ENCODE measurements at places on chromosomes 7 and 10. TPM values are rescaled to one million over a fixed set of nuclear protein-coding genes. Genes with fewer than 3 reads are reported as not detected.

Gene GNGT1
- not detected for total RNA-seq

GRCh38 chr10:86712317-86712707 is 44.0 kb downstream of the LDB3 start:
- DNase-seq = peak; percentile 70

- no peak for DNase-seq
Measured at GRCh38 chr10:48729222-48729621, 44.5 kb downstream of the WDFY4 start.

DNA sequence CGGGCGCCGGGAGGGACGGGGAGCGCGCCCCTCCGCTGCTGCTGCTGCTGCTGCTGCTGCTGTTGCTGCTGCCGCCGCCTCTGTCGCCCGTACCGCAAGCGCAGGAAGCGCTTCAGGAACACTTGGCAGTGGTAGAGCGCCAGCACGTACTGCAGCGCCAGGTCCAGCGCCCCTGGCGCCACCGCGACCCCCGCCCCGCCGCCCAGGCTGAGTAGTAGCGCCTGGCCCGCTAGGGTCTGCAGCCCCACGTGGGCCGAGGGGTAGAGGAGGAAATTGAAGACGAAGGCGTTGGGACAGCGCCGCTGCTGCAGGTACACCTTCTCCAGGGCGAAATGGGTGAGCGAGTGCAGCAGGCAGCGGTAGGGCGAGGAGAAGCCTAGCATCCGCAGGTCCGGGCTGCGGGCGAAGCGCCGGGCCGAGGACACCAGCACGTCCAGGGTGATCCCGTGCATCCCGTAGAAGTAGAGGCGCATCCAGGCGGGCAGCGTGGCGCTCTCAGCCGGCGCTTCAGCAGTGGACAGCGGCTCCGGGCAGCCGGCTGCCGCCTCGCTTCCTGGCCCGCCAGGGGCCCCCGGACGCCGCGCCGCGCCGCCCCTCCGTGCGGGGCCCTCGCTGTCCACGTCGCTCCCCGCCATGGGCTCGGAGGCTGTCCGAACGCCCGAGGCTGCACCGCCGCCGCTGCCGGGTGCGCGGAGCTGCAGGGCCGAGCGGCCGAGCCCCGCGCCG is at the start of gene TMEM229A:
TMEM229A (minus strand) TSS at position 699 of the 726 bp plus-strand sequence; CDS start at position 635, 64 bp downstream.
- DNase-seq = no peak

- DNase-seq = no peak
Measured at GRCh38 chr10:78576276-78576675, 492.5 kb upstream of the ZMIZ1 start.

DNA sequence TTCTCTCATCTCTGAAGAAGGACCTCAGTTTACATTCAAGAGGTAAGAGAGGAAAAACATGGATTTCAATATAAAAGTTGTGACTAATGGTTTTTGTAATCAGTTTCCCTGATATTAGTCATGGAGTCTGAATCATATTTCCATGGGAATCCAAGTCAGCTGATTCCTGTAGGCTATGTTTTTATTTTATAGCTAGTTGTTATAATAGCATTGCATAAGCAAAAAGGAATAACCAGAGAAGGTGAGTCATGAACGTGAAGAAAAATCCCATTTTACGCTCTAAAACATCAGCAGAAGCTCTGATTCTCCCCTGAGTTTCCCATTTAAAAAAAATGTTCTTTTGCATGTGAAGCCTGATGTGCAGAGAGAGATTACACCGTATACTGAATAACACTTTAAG is 299.3 kb downstream of the SFMBT2 start:
- DNase-seq = no peak

DNA sequence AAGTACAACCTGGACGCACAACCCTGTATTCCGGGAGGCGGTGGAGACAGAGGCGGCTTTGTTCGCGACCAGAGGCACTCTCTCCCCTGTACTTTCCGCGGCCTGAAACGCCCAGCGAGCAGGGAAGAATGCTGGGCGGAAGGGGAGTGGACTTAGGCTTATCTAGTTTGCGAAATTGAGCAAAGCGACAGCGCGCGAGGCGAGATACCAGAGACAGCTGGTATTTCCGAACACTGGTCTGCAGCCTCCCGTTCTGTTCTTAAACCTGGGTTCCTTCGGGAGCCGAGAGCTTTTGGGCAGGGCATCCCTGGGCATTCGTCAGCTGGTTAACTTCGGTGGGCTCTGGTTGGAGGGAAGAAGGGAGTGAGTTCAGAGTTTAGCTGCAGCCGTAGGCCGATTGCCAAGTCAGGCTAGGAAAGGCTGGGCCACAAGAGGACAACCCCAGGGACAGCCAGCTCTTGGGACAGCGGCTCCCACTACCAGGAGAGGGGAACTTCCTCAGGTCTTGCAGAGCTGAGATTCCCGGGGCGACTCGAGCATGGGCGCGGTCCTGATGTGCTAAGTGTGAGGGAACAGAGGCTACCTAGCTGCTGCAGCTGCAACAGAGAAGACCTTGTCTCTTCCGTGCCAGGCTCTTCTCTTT is 3.9 kb downstream of the HMX3 start:
- DNase-seq = peak; percentile 50

DNA sequence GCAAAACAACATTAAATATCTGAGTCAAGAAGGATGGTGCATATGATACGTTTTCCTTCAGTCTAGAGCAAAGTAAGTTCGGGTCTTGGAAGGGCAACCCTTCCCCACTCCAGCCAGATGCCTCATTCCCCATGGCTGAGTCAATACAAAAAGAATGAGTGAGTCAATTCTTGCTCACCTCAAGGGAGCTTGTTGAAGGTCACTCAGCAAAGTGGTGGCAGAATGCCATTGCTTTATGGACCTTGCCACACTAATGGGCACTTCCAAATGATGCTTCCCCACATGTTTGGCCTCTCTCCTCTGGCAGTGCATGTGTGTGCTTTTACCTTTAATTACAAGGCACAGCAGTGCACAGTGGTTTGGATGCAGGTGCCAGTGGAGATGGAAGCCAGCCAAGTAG is 296.5 kb downstream of the SORCS3 start:
- DNase-seq = no peak

- no peak for DNase-seq
Measured at GRCh38 chr7:39249635-39250152, 272.0 kb downstream of the POU6F2 start.

DNA sequence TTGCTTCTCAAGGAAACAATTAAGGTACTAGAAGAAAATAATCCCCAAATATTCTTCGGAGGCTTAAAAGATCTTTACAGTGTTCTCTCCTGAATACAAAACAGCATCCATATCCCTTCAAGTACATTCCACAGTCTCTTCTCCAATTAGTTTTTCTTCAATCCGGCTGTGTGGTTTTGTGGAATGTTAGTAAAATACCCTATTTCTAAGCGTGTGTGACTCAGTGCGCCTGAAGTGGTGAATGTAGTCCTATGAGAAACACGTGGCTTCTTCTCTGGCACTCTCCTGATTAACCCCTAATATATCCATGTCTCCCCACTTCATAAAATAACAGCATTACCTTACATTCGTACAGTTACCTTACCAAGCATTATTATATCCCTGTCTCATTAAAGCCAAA is 570.2 kb downstream of the ARL4A start:
- DNase-seq = no peak

Data from B cell (primary cell).